ENCODE measurements at places on chromosomes 11 and 22. TPM values are rescaled to one million over a fixed set of nuclear protein-coding genes. Genes with fewer than 3 reads are reported as not detected.

- no peak for DNase-seq
These were observed 241.3 kb upstream of the ZC3H12C start for GRCh38 chr11:109851780-109852390.

DNA sequence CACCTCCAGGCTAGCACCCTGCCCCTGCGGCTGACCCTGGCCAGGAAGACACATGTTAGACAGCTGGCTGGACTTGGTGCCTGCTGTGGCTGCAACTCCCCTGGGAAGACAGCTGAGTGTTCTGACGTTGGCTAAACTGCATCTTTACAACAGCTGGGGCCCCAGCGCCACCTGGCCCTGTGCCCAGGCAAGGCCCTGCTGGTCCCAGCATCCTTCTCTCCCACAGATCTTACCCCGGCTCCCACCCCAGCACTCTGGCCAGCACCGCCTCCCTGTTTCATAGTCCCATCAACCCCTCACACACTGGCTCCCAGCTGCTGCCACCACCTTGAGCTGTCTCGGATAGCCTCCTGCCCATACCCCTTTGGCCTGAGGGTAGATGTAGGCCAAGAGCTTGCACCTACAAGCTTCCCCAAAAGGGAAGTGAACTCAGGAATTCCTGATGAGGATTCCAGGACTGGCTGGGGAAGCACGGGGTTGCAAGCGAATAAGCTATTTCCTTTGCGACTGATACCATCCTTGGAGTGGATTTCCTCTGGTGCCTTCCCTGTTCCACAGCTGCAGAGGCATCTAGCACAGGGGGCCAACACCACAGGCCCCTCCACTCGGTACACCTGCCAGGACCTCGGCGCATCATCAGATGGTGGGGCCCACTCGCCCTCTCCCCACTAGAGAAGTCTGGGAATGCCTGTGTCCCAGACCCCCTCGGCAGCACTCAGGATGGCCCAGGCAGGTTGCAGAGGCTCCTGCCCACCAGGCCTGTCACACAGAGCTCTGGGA, 28.5 kb downstream of the RSPH14 start:
- DNase-seq = no peak

DNA sequence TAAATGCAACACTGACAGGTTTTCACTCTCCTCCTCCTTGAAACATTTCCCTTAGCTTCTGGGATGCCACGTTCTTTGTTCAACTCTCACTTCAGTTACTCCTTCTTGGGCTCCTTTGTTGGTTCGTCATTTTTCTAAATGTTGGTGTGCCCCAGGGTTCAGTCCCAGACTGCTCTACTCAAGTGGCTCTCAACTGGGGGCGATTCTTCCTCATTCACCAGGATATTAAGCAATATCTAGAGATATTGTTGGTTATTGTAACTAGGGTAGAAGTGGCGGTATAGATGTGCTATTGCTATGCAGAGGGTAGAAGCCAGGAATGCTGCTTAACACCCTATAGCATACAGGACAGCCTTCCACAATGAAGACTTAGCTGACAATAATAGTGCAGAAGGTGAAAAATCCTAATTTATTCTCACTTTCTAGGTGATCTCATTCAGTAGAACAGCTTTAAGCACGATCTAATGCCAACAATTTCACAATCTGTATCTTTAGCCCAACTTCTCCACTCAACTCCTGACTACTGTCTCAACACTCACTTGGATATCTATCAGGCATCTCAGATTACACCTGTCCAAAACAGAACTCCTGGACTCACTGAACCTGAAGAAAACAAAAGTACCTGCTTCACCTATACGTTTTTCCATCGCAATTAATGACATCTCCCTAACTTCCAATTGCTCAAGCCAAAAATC, 4.6 kb downstream of the NUP160 start:
- no peak for DNase-seq

DNA sequence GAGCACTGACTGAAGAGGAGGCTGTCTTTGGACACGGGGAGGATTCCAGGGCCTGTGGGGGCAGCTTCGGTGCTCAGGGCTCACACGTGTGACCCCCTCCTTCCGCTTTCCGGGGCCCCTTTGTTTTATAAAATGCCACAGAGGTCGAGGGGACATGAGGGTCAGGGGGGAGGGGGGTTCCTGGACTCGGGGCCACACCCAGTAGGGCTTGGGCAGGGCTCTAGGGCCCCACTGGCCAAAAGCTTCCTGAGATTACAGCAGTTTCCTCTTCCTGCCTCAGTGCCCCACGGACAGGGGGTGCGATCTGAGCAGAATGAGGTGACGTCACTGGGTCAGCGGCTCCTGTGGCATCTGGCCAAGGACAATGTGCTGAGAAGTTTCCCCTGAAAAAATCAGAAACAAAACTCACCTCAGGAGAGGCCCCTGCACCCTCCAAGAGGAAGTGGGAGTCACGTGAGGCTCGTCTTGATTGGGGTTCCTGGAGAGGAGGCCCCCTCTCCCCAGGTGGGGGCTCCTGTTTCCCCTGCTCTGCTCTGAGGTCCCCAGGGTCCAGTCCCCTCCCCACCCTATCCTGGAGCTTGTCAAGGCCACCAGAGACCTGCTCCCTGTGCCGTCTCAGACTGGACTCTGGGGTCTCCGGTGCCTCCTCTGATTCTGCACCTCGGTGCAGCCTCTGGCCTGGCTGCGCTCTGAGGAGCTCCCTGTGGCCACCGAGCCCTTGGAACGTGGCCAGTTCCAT, 6.4 kb upstream of the IFITM3 start:
- DNase-seq = no peak

P2RY2 gene
- total RNA-seq = not detected

COMMD9 gene
- total RNA-seq = 121 TPM

JAM3 gene
- total RNA-seq = 47.2 TPM

Measured in A172 (cell line).